NCI-H524 treated with DMSO at 0.1 percent for 48 hours (cell line): ENCODE measurements at places on chromosomes 2 and 18.

GRCh38 chr2:18834341-18834740 lies 245.0 kb upstream of the NT5C1B start:
- no peak for DNase-seq

DNA sequence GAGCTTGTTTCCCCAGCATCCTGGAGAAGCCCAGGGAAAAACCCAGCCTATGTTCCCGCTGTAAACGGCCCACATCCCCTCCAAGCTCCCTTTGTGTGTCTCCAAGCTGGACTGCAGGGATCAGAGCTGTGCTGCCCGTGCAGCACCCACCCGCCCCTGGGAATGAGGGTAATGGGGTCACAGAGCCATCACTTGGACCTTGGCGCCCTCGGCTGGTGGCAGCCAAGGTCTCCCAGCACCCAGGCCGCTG lies 670 bp upstream of the INPP5D start:
- DNase-seq, result no peak

DNA sequence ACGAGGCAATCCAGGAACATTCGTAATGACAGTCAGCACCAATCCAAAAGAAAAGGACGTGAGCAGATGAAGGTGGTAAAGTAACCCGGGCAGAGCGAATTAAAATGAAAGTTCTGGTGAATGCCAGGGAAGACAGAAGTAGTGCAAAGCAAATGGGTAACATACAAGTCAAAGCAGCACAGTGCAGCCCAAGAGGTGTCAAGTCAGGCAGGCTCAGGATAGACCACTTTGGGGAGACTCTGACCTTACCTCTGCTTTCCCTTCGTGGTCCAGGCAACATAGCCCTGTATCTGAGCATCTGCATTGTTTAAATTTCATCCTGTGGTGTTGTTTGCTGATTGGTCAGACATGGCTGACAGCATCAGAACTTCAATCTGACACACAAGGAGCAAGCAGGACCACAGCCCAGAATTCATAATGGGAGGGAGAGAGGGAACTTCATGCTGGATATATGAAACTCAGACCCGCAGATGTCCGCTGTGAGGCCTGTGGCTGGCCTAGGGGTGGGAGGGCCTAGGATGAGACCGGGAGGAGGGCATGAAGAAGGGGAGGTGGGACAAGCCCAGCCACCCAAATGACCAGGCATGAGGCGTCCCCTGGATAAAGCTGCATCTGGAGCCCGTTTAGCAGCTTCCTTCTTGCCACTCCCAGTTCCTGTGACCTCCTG lies 285.7 kb downstream of the TCF4 start:
- no peak for DNase-seq

DNA sequence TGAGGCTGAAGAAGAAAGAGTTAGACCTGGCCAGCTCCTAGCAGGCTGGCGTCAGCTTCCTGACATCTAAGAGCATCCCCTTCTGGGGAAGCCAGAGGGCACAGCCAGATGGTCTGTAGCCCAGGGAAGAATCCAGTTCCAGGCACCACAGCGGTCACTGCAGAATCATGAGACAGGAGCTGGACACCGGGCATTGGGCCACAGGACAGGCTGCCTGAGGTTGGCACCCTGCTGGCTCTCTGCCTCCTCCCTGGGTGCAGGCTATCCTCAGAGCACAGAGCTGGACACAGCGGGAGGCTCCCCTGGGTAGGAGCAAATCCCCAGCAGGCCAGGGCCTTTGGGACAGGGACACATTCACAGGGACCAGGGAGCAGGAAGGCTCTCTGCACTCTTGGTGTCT lies 19.8 kb upstream of the ATOH8 start:
- no peak for DNase-seq

- no peak for DNase-seq
Measured at GRCh38 chr2:180609626-180610340, 370.6 kb upstream of the UBE2E3 start.

DNA sequence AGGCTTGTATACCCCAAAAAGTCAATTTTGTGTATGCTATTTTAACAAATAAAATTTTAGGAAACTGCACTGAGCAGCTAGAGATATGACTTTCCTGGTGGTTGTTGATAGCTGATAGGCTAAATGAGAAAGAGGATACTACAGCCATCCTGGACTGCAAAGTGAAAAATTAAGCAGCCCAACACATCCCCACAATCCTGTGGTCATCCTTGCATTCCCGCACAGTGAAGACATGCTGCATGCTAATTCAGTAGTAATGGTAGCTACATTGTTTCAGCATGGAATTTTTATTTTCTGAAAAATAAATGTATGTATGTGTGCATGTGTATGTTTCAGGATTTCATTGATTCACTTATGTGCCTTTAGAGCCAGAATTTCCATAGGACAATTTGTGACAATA lies 124.2 kb upstream of the CCDC68 start:
- no peak for DNase-seq

DNA sequence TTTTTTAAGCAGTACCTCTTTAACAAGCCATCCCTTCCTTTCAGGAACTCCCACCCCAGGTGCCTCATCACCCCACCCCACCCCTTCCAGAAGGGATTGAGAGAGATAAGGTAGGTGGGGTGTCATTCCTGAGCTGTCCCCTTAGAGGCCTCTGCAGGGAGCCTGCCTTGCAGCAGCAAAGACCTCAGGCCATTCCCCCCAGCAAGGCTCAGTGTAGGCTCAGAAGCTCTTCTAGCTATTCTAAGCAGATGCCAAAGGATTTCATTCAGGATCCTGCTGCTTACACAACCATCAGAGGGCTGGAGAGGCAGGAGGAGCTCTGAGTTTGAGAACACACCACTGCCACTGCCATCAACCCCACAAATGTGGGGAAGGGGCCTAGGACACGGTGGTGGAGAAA lies 5.8 kb upstream of the FIGLA start:
- no peak for DNase-seq

DNA sequence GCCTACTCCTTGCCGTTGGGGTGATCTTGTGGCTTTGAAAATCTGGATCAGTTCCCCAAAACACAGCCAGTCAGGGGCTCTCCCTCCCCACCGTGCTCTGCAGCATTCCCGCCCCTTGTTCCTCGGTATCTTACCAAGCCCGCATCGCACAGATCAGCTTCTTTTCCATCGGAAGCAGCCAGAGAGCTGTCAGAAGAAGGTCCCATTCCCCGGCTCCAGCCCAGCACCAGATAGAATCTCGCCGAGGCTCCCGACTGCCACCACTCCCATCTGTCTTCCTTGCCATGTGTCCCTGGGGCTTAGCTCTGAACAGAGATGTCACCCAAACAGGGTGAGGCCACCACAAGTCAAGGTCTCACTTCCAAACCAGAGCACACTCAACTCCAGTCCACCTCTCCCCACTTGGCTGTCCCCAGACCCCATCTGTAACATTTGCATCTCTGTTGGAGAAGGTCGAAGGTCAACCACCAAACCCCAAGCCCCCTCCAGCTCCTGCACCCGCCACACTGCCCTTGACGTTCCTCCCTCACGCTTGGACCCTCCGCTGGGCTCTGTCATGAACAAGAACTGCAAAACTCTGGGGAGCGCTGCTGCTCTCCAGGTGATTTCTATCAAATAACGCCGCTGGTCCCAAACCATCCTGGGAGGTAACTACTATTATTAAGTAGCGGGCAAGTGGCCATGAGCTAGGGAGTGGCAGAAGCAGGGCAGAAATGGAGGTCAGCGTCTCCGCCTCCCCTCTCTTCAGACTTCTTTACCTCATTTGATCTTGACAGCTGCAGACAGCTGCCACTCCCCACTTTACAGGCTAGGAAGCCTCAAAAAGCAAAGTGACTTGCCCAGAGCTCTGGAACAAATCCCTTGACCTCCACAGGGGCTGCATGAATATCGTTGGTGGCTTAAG lies 70.0 kb upstream of the TAF1B start:
- DNase-seq, result no peak
